ENCODE measurements at places on chromosomes 6 and 20.

DNA sequence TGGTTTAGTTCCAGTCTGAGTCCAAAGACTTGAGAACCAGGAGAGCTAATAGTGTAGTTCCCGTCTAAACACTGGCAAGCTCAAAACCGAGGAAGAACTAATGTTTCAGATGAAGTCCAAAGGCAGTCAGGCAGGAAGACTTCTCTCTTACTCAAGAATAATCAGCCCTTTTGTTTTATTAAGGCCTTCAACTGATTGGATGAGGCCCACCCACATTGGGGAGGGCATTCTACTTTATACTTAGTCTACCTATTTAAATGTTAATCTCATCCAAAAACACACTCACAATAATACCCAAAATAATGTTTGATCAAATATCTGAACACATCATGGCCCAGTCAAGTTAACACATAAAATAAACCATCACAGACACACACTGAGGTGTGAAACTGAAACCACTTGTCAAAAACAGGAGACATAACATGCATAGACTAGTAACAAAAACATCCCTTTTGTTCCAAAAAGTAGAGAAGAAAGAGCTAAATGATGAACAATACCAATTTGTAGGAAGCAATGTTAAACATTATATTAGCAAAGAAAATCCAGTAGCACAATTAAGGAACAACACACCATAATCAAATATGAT is 50.2 kb upstream of the SENP6 start:
- DNase-seq, result no peak

GRCh38 chr6:135202836-135203235 is 21.7 kb downstream of the MYB start:
- no peak for DNase-seq

GRCh38 chr6:162940426-162940825 is 212.7 kb downstream of the PACRG start:
- DNase-seq, result no peak

GRCh38 chr6:71510057-71510713 is 221.6 kb downstream of the OGFRL1 start:
- no peak for DNase-seq

DNA sequence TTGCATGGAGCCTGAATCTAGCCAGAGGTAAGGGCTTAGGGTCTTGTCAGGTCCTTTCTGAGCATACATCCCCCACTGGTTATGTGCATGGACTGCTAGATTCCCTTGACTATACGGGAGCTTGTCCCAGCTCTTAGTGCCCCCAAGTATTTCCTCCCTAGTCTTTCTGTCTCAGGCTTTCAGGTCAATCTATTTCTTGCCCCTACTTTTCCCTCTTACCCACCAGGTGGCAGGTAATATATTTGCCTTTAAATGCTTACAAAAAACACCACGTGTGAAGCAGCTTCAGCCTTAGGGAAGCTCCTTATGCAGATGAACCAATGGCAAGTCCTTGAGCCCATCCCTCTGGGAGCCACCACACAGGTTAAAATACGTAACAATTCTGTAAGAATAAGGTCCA is 454.2 kb downstream of the GRIK2 start:
- no peak for DNase-seq

DNA sequence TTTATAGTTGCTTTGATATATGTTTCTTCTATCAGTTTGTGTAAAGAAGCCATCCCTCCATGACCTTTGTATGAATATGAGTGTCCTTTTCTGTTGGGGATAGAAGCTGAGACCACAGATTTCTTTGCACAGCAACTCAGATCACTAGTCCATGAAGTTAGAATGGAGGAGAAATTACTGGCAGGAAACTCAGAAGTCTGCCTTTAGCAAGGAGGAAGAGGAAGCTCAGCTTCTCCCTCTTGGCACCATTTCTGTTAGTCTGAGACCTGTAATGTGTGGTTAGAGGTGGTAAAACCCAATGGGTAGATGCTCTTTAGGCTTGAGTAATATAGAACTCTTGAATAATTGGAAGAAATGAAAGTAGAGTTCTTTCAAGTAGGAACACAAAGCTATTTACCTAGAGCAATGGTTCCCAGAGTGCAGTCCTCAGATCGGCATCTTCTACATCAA is 995.3 kb upstream of the FLRT3 start:
- DNase-seq, result no peak

Measured in NCI-H1930 (cell line).